ENCODE measurements at places on chromosomes 3 and 15.

GRCh38 chr3:17643691-17644090 lies 98.7 kb downstream of the TBC1D5 start:
- no peak for DNase-seq

DNA sequence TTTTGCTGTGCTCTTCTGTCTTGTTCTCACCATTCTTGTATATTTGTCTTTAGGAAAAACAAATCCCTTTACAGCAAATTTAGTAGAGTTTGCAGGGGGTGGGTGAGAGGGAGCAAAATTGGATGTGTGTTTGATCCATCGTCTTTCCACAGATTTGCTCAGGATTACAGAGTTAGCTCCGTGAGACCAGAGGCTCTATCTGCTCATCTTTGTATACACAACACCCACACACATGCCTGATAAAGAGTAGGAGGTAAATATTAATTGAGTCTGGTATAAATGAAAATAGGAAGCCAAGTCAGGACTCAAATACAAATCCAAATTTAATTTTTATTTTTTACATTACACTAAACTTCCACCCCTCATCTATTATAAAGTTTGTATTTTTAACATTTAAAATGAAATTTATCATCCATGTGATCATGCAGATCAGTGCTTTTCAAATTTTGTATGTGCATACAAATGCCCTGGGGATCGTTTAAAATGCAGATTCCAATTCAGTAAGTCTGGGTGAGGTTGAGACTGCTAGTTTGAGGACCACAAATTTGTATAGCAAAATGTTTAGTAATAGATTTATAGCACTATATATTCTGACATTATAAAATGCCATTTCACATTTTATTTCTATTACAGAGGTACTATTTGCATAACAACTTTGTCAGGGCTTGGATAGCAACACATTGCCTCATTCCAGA lies 326.7 kb downstream of the LSAMP start:
- no peak for DNase-seq

DNA sequence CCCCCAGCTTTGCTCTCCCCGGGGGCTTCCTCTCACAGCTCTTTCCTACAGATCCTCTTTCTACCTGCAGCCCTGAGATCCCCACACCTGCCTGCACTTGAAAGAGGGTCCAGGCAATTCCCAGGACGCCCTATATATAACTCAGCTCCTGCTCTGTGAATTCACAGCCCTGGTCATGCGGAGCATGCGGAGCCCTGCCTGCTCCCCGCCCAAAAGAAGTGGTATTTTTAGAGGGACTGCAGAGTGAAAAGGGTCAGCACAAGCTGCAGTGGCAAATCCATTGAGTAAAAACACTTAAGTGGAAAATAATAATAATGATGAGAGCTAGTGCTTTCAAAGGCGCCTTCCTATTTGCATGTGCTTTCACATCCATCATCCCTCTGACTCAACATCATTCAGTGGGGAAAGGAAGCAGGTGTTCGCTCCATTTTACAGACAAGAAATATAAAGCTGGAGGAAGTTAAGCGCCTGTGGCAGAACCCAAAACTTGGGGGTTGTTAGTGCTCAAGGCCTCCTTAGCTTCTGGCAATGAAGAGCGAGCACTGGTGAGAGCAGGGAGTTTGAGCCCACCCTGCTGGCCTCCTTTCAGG lies 76.3 kb upstream of the LIPC start:
- no peak for DNase-seq

DNA sequence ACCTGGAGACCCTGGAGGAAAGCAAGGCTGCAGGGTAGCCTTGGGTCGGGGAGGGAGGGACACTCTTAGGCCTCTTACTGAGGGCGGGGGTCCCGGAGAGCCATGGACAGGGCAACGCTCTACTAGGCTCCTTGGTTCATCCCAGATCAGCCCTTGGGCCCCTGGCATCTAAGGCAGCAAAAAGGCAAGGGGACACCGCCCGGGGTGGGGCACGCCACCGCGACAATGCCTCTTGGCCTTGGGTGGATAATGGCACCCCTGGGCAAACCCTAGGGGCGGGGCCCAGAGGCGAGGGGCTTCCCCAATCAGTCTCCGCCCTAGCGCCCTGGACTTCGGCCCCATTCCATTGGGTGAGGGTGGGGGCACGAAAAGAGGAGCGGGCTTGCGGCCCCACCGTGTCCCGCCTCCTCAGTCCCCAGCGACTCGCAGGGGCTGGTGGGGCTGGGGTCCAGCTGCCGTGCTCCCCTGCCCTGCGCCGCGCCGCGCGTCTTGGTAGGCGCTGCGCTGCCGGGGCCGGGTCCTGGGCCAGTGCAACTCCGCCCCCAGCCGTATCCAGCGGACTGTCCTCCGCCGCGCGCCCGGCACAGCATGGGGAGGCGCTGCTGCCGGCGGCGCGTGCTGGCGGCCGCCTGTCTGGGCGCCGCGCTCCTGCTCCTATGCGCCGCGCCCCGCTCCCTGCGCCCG lies at the start of gene CHST13:
Gene CHST13, plus strand, starts transcription at position 411 of the 684 bp plus-strand sequence. Its CDS starts 178 bp downstream, at position 589.
- peak; percentile 42 for DNase-seq

GRCh38 chr3:181915551-181915950 lies 203.8 kb downstream of the SOX2 start:
- peak; percentile 36 for DNase-seq

DNA sequence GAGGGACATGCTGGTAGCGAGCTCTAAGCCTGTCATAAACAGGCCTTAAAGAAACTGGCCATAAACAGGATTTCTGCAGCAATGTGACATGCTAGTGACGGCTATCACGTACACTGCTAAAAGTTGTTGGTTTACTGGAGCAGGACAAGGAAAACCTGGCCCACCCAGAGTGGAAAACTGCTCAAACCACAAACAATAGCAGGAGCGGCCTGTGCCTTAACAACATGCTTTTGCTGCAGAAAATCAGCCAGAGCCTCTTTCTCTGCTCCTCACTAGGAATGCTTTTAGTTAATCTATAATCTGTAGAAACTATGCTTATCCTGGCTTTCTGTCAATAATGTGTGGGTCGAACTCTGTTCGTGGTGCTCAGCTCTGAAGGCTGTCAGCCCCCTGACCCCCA lies 202.9 kb upstream of the UBE3A start:
- peak; percentile 51 for DNase-seq

DNA sequence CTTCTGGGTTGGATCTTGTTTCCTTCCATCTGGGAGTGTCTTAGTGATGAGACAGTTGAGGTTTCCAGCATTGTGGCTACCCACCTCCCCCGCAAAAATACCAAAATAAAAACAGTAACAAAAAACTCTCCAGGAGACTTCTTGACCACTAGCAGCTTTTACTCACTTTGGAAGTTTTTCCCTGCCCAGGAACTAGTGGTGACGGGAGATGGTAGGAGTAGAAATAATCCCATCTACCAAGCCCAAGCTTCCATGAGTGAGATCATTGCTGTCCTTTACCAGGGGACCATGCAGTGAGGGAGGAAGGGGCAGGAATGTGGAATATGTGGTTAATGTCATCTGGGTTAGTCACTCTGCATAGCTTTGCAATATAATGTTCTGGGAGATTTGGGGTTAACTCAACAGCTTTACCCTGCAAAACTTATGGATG lies 187.7 kb downstream of the ITPR1 start:
- no peak for DNase-seq

DNA sequence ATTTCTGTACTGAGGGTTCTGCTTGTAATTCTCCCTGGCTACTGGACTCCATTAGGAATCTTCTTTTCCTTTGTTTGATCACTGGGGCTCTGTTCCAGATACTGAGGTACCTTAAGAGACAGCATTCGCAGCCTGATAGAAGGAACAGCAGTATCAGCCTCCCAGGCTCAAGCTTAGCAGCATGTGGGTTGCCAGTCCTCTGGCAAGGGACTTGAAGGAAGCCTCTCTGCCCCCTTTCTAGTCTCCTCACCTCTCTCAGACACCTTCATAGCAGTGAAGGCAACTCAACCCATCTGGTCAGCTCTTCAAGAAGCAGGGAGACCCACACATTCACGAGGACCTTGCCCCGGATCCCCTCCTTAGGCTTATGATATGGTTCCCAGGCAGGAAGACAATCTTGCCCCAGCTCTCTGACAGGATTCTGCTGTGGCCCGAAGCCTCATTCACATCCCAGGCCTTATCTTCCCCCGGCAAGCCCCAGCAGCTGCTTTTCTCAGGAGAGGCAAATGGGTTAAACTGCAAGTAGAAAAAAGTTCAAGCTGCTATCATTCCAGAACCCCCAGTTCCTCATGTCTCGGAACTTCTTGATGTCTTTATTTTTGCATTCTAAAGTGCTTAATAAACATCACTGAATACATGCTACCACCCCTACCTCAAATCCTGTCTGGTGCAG lies 153.1 kb downstream of the LIPC start:
- no peak for DNase-seq

Data from HAP-1 (cell line).